Naive thymus-derived CD8-positive, alpha-beta T cell (primary cell): ENCODE measurements at places on chromosomes 2 and 18.

DNA sequence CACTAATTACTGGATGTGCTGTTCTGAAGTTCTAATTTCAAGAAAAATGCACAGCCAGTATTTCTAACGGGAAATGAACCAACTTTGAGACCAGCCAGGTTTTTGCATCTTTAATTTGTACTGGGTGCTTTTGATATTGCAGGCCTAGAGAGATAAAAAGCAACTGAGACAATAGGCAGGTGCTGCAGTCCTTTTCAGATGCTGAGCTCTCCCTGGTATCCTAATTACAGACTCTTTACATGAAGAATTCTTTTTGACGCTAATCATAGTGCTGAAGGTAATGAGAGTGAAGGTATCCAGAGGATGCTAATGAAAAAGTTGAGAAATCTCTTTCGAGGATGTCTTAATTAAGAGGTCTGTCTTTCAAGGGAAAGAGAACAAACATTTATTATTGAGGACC, 85.1 kb downstream of the SERPINB8 start:
- no peak for DNase-seq

- no peak for DNase-seq
Observed at GRCh38 chr18:30814446-30814845, 228.1 kb downstream of the DSC3 start.

DNA sequence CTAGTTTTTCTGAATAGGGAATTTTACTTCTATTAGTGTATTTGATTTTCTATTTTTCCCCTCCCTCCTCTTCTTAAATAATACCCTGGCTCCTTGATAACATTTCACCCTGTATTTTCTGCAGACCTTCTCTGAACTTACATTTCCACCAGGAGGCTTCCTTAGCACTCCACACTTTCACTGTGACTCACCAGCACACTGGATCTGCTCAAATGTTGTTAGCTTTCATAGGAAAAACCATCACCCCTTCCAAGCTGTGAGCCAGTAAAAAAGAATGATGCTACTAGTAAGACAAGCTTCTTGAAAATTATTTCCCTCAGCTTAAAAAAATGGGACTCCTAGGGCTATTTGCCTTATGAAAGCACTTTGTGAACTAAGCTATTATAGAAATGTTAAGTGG, 16.1 kb downstream of the SUPT7L start:
- DNase-seq = no peak

GRCh38 chr2:230564805-230565779, 147.6 kb upstream of the CAB39 start:
- no peak for DNase-seq

GRCh38 chr2:157722580-157723234, 94.0 kb upstream of the ACVR1C start:
- no peak for DNase-seq

- no peak for DNase-seq
Observed at GRCh38 chr2:222568865-222569264, 87.0 kb downstream of the FARSB start.
